RCC 7860 (cell line): ENCODE measurements at places on chromosomes 11 and 22.
A peak's percentile ranks its signal among the peaks of the same experiment; 100 is the strongest.

DNA sequence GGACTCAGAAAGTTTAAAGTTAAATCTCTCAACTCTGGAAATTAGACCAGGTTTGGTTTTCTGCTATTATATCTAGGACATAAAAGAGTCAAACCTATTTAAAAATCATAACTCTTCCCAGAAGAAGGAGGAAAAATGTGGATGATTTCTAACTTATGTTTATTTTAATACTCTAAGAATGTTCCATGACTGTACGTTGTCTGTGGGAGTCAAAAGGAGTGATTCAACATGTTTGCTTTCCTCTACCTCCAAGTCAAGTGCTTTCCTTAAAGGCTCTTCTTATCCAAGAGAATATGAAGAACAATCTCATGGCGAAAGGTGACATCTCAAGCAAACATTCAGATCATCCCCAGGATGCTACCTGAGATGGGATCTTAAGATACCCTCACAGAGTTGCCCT is 21.6 kb downstream of the OR51E1 start:
- no peak for DNase-seq

GRCh38 chr22:47842119-47842518 is 1079.7 kb downstream of the TBC1D22A start:
- no peak for DNase-seq

DNA sequence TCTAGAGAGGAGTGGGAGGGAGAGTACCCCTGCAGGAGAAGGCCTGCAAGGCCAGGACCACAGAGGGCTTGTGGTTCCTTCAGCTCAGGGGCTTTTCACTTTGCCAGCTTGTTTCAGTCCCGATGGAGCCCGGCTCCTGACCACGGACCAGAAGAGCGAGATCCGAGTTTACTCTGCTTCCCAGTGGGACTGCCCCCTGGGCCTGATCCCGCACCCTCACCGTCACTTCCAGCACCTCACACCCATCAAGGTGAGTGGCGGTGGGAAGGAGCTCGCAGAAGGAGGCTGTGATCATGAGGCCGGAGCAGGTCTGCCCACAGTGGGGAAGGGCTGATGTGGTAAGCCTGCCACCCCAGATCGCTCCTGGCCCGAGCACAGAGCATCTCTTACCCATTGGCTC is 13.5 kb downstream of the ACP2 start:
- no peak for DNase-seq

GRCh38 chr11:95922536-95923438 is 1.1 kb downstream of the MTMR2 start:
- peak; percentile 8 for DNase-seq

DNA sequence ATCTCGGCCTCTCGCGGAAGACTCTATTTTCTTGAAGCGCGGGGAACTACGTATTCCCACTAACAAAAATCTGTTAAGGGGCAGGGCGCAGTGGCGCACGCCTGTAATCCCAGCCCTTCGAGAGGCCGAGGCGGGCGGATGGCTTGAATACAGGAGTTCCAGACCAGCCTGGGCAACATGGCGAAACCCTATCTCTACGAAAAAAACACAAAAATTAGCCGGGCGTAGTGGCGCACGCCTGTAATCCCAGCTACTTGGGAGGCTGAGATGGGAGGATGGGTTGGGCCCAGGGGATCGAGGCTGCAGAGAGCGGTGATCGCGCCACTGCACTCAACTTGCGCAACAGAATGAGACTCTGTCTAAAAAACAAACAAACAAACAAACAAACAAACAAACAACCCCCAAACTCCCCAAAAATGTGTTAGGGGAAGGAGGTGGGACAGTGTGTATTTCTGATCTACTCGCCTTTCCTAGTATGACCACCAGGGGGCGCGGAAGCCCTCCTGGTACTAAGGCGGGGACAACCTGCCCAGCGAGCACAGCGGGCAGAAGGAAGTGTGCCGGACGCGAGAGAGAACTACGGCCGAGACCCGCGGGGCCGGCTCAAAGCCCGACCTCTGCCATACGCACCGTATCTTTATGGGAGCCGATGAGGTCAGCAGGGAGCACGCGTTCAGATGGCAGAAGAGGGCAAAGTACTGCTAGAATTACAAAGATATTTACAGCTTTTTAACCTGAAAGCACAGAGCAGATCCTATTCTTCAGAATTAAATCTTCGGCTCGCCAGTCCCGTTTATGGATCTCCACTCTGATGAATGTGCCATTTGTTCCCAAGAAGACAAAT is 1.3 kb upstream of the STX3 start:
- peak; percentile 60 for DNase-seq

- DNase-seq: no peak
These were observed 71.3 kb downstream of the ATXN10 start for GRCh38 chr22:45742866-45743450.

- DNase-seq: no peak
These were observed 63.4 kb downstream of the AAMDC start for GRCh38 chr11:77884186-77884828.

DNA sequence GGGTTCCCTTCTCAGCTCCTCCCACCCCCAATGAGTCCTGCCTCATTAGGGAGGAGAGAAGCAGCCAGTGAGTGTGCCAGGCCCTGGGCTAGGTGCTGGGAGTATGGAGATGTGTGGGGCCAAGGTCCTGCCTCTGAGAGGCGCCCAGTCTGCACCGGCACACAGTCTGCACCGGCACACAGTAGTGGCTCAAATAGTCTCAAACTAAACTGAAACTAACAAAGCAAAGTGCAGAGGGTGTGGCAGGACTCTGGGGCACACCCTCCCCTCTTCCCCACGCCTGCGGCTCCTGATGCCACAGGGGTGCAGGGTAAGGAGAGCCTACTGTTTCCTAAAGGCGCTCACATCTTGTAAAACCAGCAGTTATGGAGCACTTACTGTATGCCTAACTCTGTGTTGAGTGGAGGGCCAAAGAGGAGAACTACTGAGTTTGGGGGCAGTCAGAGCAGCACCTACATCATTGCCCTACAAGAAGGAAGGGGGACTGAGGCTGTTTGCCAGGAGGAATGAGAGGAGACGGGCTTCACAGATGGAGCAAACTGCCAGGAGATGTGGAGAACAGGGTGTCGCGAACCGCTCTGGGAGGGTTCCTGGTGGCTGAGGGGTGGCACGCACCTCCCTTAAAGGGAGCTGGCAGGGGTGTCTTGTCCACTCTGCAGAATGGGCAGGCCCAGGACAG is 939 bp upstream of the SH3BP1 start:
- DNase-seq: no peak
